Activated T-cell treated with anti-CD3 and anti-CD28 coated beads, Interleukin-2, amount 50 U/mL, for 4 hours (primary cell): ENCODE measurements at places on chromosomes 7 and 10.

- DNase-seq: no peak
Measured at GRCh38 chr10:86300399-86300925, 66.1 kb downstream of the GRID1 start.

DNA sequence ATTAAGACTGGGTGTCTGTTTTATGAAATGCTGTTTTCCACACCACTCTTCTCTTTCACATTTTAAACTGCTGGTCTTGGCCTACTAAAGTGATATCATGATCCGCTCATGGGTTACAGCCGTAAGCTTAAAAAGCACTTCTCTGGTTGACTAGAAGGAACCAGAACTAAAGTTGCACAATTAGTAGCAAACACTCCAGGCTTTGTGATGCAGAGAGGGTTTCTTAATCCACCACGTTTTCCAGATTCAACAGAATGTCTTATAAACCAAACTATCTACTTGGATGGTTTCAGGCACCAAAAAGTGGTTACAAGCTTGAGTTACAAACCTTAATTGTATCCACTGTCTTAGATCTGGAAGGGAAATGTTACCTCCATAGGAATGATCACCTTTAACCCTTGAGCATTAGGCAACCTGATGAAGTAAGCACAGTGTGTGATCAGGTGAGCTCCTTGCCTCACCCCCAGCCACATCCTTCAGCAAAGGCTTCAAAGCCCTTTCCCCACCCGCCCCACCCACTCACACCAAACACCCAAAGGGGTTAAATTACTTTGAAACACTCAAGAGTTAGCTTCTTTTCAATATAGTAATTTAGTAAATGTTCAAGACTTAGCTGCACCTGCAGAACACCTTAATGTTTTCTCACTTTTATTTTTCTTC is 3.5 kb downstream of the ELMO1 start:
- no peak for DNase-seq

GRCh38 chr10:116760919-116761318 is 18.6 kb upstream of the HSPA12A start:
- DNase-seq: no peak

GRCh38 chr10:97140049-97140846 is 45.5 kb downstream of the SLIT1 start:
- no peak for DNase-seq
